Activated CD4-positive, alpha-beta T cell treated with anti-CD3 and anti-CD28 coated beads for 48 hours (primary cell): ENCODE measurements at places on chromosomes 1 and 21.

- DNase-seq: peak; percentile 58
Measured at GRCh38 chr1:25622531-25622930, 5.9 kb downstream of the MAN1C1 start.

- DNase-seq: no peak
Measured at GRCh38 chr1:170711682-170712081, 47.8 kb downstream of the PRRX1 start.

- no peak for DNase-seq
Measured at GRCh38 chr1:16191309-16191708, 21.1 kb downstream of the ARHGEF19 start.

DNA sequence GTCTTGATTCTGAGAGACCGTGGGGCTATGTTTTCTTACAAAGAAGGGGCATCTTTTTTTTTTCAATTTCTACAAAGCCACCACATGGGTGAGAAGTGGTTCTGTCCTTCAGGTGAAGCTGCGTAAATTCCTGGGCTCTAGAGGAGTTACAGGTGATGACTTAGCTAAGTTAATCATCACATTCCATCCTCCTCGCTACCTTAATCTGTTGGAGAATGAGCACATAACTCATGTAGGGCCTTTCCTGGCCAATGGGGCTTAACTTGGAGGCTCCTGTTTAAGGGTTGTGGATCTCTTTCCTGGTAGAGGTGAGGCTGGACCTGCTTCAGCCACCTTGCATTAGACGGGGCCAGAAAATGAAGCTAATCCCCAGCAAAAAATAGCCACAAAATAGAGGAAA is 19.9 kb downstream of the REG4 start:
- DNase-seq: no peak
